ENCODE measurements at places on chromosomes 2 and 18. TPM values are rescaled to one million over a fixed set of nuclear protein-coding genes. Genes with fewer than 3 reads are reported as not detected.
A peak's percentile ranks its signal among the peaks of the same experiment; 100 is the strongest.

- no peaks in the 10 kb centered on the region for H3K27me3 ChIP-seq
- no peak overlapping the region for H3K27ac ChIP-seq
- no peak overlapping the region for H3K4me3 ChIP-seq
- no peak for DNase-seq
These were observed 38.2 kb downstream of the ANKMY1 start for GRCh38 chr2:240519396-240520129.

DNA sequence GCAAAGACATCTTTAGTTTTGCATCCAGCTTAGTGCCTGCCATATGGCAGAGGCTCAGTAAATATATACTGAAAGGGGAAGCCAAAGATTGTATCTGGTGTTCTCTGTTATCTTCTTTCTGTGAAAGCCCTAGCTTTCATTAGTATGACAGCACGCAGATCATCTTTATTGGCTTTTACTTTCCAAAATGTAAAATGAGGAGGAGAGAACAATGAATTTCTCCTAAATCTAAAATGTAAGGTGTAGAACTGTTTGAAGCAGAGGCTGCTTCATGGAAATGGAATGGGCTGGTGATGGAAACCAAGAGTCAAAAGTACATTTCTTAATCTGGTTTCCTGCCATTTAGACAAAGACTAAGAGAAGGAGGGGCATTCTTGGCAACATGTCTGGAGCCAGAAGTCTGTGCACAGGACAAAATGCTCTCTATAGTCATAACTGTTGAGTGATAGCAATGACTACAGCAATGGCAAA lies 1029.9 kb upstream of the PIK3C3 start:
- no peaks in the 10 kb centered on the region for H3K27me3 ChIP-seq
- DNase-seq = no peak
- no peak overlapping the region for H3K27ac ChIP-seq
- no peaks in the 10 kb centered on the region for H3K4me1 ChIP-seq

- no peaks in the 10 kb centered on the region for H3K27me3 ChIP-seq
- peaks cover 4% of the 10 kb centered on the region for H3K36me3 ChIP-seq
- H3K4me1 ChIP-seq = peaks cover 11% of the 10 kb centered on the region
- DNase-seq = peak; percentile 86
- peak overlapping the region; percentile 92 for H3K4me3 ChIP-seq
- peak overlapping the region; percentile 84 for H3K27ac ChIP-seq
These were observed 604 bp downstream of the RALBP1 start for GRCh38 chr18:9475643-9476591.

- DNase-seq = no peak
- H3K27me3 ChIP-seq = no peaks in the 10 kb centered on the region
- H3K36me3 ChIP-seq = peaks cover 50% of the 10 kb centered on the region
- no peak overlapping the region for H3K4me3 ChIP-seq
These were observed 12.9 kb upstream of the SNORC start for GRCh38 chr2:232857158-232857563.

The TUBB8B gene
- total RNA-seq = 0.38 TPM

GRCh38 chr2:176109192-176109901 lies 2.3 kb downstream of the HOXD11 start:
- H3K4me1 ChIP-seq = no peaks in the 10 kb centered on the region
- peaks cover 98% of the 10 kb centered on the region for H3K27me3 ChIP-seq
- H3K36me3 ChIP-seq = no peaks in the 10 kb centered on the region
- no peak overlapping the region for H3K4me3 ChIP-seq
- DNase-seq = no peak

The ACVR1C gene
- 1.1 TPM for total RNA-seq

GRCh38 chr2:120824246-120824645 lies 88.6 kb downstream of the GLI2 start:
- H3K4me3 ChIP-seq = no peak overlapping the region
- no peaks in the 10 kb centered on the region for H3K36me3 ChIP-seq
- H3K27ac ChIP-seq = no peak overlapping the region
- H3K27me3 ChIP-seq = no peaks in the 10 kb centered on the region

DNA sequence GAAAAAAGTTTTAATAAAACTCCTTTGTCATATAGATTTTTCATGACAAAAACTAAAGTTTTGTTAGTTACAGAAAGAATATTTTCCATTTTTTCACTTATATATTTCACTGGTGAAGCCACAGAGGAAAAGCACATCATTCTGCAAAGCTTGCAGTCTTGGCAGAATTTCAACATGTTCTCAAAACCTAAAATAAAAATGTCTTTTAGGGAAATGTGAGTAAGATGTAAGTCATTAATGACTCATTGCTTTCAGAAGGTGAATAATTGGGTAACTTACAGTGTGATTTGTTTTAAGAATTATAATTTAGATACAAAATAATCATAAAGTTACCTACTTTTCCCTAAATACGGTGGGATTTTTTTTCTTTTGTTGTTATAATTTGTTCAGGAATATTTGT lies 43.4 kb upstream of the TNFRSF11A start:
- H3K27me3 ChIP-seq = no peaks in the 10 kb centered on the region
- peaks cover 53% of the 10 kb centered on the region for H3K36me3 ChIP-seq
- H3K4me3 ChIP-seq = no peak overlapping the region
- no peaks in the 10 kb centered on the region for H3K4me1 ChIP-seq

- no peaks in the 10 kb centered on the region for H3K27me3 ChIP-seq
- no peak for DNase-seq
- H3K4me1 ChIP-seq = peaks cover 2% of the 10 kb centered on the region
- H3K4me3 ChIP-seq = no peak overlapping the region
These were observed 32.4 kb downstream of the LHCGR start for GRCh38 chr2:48723129-48723528.

GRCh38 chr18:29181151-29181901 lies 1004.4 kb upstream of the CDH2 start:
- no peak for DNase-seq
- peak overlapping the region; percentile 27 for H3K27ac ChIP-seq
- H3K36me3 ChIP-seq = no peaks in the 10 kb centered on the region
- no peaks in the 10 kb centered on the region for H3K27me3 ChIP-seq
- no peak overlapping the region for H3K4me3 ChIP-seq

- no peaks in the 10 kb centered on the region for H3K36me3 ChIP-seq
- no peak overlapping the region for H3K4me3 ChIP-seq
- no peaks in the 10 kb centered on the region for H3K4me1 ChIP-seq
- H3K27ac ChIP-seq = no peak overlapping the region
- no peaks in the 10 kb centered on the region for H3K27me3 ChIP-seq
- DNase-seq = no peak
These were observed 78.9 kb upstream of the SCN7A start for GRCh38 chr2:166572937-166573336.

DNA sequence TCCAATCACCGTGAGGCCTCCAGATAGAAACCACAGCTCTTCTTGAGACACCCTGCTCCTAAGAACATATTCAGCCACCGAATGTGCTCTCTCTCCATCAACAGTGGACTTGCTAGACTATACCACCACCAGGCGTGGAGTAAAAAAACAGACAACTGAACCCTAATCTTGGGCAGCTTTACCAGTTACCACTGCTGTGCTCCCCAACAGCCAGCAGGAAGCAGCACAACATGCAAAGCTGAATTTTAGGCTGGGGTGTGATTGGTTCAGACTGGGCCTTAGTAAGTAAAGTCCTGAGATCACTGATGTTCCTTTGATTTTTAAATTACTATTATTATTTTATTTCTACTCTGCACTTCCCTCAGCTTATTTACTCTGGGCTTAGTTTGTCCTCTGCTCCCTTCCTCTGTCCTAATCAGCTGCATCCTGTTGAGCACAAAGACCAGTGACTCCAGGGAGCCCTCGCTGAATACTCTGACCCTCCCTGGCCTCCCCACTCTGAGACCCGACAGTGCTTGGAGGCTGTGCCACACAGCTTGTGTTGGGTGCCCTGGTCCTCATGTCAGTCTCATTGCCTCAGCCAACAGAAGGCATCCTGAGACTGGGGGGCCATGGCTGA lies 21.9 kb downstream of the MRPL35 start:
- no peak for DNase-seq
- no peak overlapping the region for H3K4me3 ChIP-seq
- peaks cover 29% of the 10 kb centered on the region for H3K4me1 ChIP-seq
- H3K27me3 ChIP-seq = no peaks in the 10 kb centered on the region
- no peaks in the 10 kb centered on the region for H3K36me3 ChIP-seq
- no peak overlapping the region for H3K27ac ChIP-seq

DNA sequence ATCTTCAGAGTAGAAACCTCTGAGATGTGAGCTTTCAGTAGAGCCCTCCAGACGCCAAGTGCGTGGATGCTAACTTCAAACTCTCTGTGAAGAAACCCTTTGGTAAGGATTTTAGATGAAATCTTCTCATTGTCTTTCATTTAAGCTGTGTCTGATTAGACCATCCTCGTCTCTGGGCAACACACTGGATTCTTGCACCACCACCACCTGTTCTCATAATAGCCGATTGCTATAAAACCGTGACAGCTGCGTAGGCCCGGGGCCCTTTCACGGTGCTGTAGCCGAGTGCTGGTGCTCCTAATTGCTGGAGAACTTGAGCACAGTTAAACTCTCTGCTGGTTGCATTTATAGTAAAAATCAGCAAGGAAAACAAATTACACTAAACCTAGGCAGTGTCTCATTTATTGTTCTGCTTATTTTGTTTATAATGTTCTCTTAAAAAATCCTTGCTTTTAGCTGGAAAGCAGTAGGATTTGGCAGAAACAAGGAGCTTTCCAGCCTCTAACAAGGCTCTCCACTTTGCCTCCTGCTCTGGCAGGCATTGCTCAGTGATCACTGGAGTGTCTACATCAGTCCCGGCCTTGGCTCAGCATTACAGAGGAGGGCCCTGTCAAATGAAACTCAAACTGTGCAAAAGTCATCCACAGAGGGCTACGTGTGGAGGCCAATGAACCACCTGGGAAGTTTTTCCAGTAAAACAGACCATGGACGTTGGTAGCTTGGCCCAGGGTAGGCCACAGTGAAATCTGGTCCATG lies 40.9 kb upstream of the MBP start:
- H3K27ac ChIP-seq = no peak overlapping the region
- DNase-seq = no peak
- no peak overlapping the region for H3K4me3 ChIP-seq
- H3K36me3 ChIP-seq = no peaks in the 10 kb centered on the region
- H3K4me1 ChIP-seq = no peaks in the 10 kb centered on the region
